T1000 (cell line): ENCODE measurements at places on chromosomes 16 and 17.

DNA sequence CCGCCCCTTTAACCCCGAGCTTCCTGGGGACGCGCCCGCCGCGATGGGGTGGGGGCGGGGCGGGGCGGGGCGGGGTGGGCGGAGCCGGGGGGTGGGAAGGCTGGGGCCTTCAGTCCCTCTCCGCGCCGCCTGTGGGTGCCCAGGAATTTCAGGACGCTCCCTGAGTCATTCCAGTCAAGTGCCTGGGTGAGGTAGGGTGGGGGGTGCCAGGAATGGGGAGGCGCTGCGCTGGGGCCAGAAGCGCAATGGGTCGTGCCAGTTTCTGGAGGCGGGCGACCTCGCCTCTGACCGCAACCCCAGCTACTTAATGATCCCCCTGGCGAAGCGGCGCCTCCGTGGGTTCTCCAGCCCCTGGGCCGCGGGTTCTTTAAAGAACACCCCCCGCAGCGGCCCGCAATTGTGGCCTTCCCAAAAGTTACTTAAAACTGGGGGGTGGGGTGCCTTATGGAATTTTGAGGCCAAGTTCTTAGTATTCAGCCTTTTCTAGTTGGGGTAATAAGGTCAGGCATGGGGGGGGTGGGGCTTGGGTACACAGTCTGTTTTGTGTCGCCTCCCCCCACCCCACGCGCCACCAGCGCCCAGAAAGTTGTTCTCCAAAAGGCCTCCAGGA lies 826 bp upstream of the GSE1 start:
- peak; percentile 68 for DNase-seq

GRCh38 chr16:47848421-47849109 lies 307.2 kb downstream of the ABCC12 start:
- no peak for DNase-seq

- DNase-seq = no peak
Measured at GRCh38 chr17:20184977-20185619, 175.9 kb downstream of the SPECC1 start.

DNA sequence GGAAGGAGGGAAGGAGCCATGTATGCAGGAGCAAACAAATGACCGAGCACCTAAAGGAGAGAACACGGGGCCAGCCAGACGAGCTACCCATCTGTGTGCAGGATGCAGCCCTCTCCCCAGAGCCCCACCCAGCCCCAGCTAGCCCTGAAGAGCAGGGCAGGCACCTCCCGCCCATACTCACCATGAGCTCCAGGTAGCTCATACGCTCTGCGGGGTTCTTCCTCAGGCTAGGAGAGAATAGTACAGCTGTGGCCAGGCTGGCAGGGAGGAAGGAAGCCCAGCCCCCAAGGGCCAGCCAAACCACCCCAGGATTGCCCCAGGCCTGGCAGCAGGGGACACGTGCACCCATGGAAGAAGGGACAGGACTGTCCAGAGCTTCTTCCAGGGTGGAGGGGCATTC lies 81.9 kb downstream of the KCNJ18 start:
- DNase-seq = no peak

GRCh38 chr16:12141073-12141951 lies 164.8 kb downstream of the SNX29 start:
- DNase-seq = no peak

- DNase-seq = no peak
Measured at GRCh38 chr16:57608462-57609113, 19.8 kb upstream of the ADGRG1 start.

DNA sequence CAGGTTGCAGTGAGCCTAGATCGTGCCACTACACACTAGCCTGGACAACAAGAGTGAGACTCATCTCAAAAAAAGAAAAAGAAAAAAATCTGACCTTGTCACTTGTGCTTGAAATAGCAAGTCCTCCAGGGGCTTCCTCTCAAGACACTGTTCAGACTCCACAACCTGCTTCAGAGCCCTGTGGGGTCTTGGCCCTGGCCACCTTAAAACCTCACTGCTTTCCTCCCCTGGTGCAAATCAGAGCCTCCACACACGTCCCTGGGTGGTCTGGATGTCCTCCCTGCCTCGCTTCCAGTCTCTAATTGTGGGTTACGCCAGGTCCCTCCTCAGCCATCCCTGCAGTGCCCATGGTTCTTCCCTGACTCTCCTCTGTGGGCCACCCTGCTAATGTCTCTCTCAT lies 4.7 kb downstream of the ACD start:
- DNase-seq = no peak

- no peak for DNase-seq
Measured at GRCh38 chr16:2339521-2340484, 725 bp downstream of the ABCA3 start.

- DNase-seq = no peak
Measured at GRCh38 chr17:40671282-40671681, 6.3 kb upstream of the KRT222 start.

DNA sequence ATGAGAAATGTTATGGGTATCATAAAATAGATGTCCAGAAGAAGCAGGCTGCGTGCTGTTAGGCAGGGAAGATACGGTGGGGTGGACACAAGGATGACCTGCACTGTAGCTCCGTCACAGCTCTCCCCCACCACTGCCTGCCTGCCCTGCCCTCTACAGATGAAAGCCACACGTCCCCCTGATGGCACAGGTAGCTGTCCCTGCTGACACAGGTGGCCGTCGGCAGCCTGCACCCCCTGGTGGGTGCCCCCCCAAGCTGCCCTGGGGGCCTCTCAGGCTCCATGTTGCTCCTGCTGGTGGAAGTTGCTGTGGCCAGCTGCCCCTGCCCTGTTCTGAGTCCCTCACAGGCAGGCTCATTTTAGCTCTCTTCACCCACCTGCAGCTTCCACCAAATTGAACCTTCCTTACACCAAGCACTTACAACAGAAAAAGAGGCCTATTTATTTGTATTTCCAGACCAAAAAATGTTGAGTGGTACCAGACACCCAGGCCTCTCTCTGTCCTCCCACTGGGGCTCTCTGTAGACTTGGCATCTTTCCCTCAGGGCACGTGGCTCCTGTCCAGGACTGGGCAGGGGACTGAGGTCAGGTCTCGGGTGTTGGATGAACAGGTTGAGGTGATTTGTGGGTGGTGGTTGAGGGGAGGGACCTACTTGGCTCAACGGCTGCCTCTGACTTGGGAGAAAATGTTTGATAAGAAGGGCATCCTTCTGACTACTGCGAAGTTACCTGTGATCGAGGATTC lies 50.1 kb upstream of the CACNG5 start:
- DNase-seq = no peak
